Neural crest cell (in vitro differentiated cells): ENCODE measurements at places on chromosomes 2 and 18. TPM values are rescaled to one million over a fixed set of nuclear protein-coding genes. Genes with fewer than 3 reads are reported as not detected.

Gene SCN2A
- total RNA-seq = 0.47 and 0.55 TPM in 2 replicates

GRCh38 chr2:74925361-74925786 is 33.1 kb upstream of the POLE4 start:
- H3K27me3 ChIP-seq = peaks cover 11% of the 10 kb centered on the region
- peaks cover 4% of the 10 kb centered on the region for H3K4me1 ChIP-seq
- no peak overlapping the region for H3K4me3 ChIP-seq
- DNase-seq = no peak
- no peak overlapping the region for H3K27ac ChIP-seq

DNA sequence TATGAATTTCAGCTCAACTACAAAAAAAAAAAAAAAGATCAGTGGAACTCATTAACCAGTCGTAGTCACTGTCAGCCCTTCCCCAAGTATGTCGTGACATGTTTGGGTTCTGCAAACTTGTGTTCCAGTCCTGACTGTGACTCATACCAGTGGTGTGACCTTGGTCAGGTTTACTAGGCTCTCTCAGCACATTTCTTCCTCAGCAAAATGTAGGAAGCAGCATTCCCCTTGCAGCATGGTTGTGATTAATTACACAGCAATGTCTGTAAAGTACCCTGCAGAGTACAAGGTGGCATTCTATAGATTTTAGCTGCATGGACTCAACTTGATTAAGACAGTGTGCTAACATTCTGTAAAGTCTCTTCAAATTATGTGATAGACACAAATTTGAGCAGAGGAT is 156.9 kb downstream of the LAMA1 start:
- DNase-seq = no peak
- peaks cover 56% of the 10 kb centered on the region for H3K36me3 ChIP-seq
- H3K4me1 ChIP-seq = peaks cover 12% of the 10 kb centered on the region
- no peak overlapping the region for H3K4me3 ChIP-seq
- H3K27me3 ChIP-seq = no peaks in the 10 kb centered on the region

- no peak overlapping the region for H3K4me3 ChIP-seq
- H3K27ac ChIP-seq = no peak overlapping the region
- no peaks in the 10 kb centered on the region for H3K4me1 ChIP-seq
- H3K27me3 ChIP-seq = peaks cover 19% of the 10 kb centered on the region
- DNase-seq = no peak
- no peaks in the 10 kb centered on the region for H3K36me3 ChIP-seq
These were observed 116.6 kb downstream of the LAMA3 start for GRCh38 chr18:23805898-23806297.

DNA sequence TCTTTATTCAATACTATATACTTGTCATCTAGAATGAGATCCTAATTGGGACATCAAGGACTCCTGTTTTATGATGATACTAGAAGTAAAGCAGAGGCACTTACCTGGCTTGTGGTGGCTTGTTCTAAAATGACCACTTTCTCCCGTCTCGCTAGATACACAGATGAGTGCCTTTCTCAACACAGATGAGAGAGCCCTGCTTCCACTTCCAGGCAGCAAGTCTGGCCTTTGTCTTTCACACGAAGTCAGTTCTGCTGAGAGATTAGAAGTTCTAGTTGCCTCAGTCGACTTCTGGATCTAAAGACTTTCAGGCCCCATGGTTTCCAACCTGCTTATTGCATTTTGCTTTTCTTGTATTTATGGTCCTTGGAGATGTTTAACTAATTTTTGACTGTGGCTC is 70.3 kb downstream of the PPP1R1C start:
- no peak for DNase-seq
- H3K36me3 ChIP-seq = no peaks in the 10 kb centered on the region
- no peaks in the 10 kb centered on the region for H3K4me1 ChIP-seq
- H3K27ac ChIP-seq = no peak overlapping the region
- H3K27me3 ChIP-seq = no peaks in the 10 kb centered on the region

Gene RSAD2
- total RNA-seq = 1.0 and 1.1 TPM in 2 replicates

- H3K4me1 ChIP-seq = peaks cover 45% of the 10 kb centered on the region
- H3K4me3 ChIP-seq = no peak overlapping the region
- no peaks in the 10 kb centered on the region for H3K36me3 ChIP-seq
- DNase-seq = no peak
- no peak overlapping the region for H3K27ac ChIP-seq
- no peaks in the 10 kb centered on the region for H3K27me3 ChIP-seq
These were observed 258.6 kb downstream of the TNS1 start for GRCh38 chr2:217743966-217744761.

DNA sequence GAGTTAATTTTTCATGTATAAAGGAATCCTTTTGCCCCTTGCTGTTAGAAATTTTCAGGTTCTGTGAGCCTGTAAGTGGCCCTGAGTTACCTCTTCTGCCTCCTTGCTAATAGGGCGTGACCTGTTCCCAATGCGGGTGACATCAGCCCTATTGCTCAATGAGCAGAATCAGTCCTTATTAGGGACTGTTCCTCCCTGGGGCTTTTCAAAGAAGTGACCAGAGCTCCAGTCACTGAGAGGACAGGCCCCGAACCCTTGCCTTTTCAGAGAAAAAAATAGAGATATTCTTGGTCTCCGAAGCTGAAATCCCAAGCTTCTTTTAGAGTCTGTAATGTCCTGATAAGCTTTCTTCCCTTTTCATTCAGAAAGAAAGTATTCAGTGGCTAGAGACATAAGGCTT is 8.2 kb upstream of the APOB start:
- peaks cover 14% of the 10 kb centered on the region for H3K27me3 ChIP-seq
- no peak overlapping the region for H3K27ac ChIP-seq
- no peak overlapping the region for H3K4me3 ChIP-seq
- H3K36me3 ChIP-seq = no peaks in the 10 kb centered on the region
- H3K4me1 ChIP-seq = no peaks in the 10 kb centered on the region
- DNase-seq = no peak

Gene MROH2A
- total RNA-seq = not detected in 2 replicates

Gene SIX2
- total RNA-seq = 0.14 TPM in 1 of 2 replicates, not detected in the other
